ENCODE measurements at places on chromosomes 7 and 10. TPM values are rescaled to one million over a fixed set of nuclear protein-coding genes. Genes with fewer than 3 reads are reported as not detected.

ACSL5 gene
- polyA plus RNA-seq, result 5.9 TPM

UNC5B gene
- polyA plus RNA-seq, result 106 TPM

MMD2 gene
- polyA plus RNA-seq, result 0.14 TPM

ASZ1 gene
- polyA plus RNA-seq, result not detected

SPDYE16 gene
- 1.6 TPM for polyA plus RNA-seq

KCND2 gene
- 12.5 TPM for polyA plus RNA-seq
